ENCODE measurements at places on chromosomes 4 and X. TPM values are rescaled to one million over a fixed set of nuclear protein-coding genes. Genes with fewer than 3 reads are reported as not detected.

SPANXC gene
- total RNA-seq, result not detected

EGF gene
- 9.3 TPM for total RNA-seq

TSPAN5 gene
- total RNA-seq, result 23.4 TPM

GAGE12H gene
- total RNA-seq, result not detected

CT83 gene
- total RNA-seq, result not detected

APELA gene
- 4.3 TPM for total RNA-seq

SYTL5 gene
- total RNA-seq, result 1.6 TPM

MAP7D2 gene
- total RNA-seq, result 0.93 TPM

IBSP gene
- total RNA-seq, result not detected

UGT8 gene
- 38.4 TPM for total RNA-seq

SPANXD gene
- not detected for total RNA-seq

SPP1 gene
- 265 TPM for total RNA-seq

XG gene
- 0.18 TPM for total RNA-seq

MSN gene
- total RNA-seq, result 120 TPM

NRK gene
- 39.6 TPM for total RNA-seq

SEC24B gene
- total RNA-seq, result 30.4 TPM

CTAG2 gene
- total RNA-seq, result not detected

ZFP92 gene
- 1.5 TPM for total RNA-seq

RHOXF1 gene
- total RNA-seq, result 0.47 TPM

ZNF718 gene
- total RNA-seq, result 17.0 TPM
